Right ventricle myocardium inferior (tissue), 1 donor: ENCODE measurements at places on chromosomes 7 and 10. TPM values are rescaled to one million over a fixed set of nuclear protein-coding genes. Genes with fewer than 3 reads are reported as not detected.

- no peak for DNase-seq
Observed at GRCh38 chr7:112573302-112574039, 92.7 kb downstream of the LSMEM1 start.

DNA sequence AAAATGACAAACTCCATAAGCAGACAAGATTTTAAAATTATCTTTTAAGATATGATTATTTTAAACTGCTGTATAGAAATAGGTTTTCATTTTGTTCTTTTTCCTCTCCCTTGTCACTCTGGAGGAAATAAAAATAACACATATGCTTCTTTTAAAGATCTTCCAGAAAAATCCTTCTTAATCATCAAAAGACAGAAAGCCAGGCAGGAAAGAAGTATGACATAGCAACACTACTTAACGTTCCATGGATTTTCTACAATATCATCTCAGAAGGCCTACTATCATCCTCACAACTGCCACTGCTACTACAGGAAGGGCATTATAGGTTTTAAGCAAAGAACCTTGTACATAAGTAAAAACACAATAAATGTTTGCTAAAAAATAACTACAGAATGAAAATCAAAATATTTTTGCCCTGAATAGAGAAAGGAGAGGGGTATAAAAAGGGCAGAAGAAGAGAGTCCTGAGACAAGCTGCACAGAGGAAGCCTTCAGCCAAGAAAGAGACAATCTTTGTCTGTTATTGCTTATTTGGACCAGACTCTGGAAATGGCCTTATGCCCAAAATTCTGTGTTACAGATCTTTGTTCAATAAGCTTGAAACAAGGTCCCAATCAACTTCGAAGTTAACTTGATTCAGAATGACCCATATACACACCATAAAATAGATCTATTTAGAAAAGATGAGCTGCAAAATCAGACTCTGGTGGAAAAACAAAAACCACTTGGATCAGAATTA, 67.8 kb downstream of the ABI1 start:
- no peak for DNase-seq

- no peak for DNase-seq
Observed at GRCh38 chr7:35691366-35691765, 3.6 kb downstream of the HERPUD2 start.

The CALCR gene
- total RNA-seq, result 0.05 TPM

The DRGX gene
- total RNA-seq, result not detected
